ENCODE measurements at places on chromosomes 2 and 18.

DNA sequence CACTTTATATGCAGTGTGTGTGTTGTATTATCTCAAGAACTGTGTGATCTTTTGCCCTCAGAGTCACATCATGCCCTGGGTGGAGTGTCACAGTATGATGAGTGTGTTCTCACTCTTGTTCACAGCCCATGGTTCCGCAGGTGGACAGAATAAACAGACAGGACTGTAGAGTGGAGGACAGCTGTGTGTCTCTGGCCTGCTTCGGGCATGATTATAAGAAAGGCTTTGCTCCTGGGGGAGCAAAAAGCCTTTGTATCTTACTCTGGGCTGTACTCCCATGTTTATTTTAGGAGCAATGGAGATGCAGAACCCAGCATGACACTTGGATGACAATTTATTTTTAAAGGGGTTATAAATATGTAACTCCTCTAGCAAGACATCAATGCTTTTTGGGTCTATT lies 371.7 kb upstream of the MEX3C start:
- no peak for DNase-seq

GRCh38 chr2:206766057-206766930 lies 888 bp downstream of the FASTKD2 start:
- no peak for DNase-seq

DNA sequence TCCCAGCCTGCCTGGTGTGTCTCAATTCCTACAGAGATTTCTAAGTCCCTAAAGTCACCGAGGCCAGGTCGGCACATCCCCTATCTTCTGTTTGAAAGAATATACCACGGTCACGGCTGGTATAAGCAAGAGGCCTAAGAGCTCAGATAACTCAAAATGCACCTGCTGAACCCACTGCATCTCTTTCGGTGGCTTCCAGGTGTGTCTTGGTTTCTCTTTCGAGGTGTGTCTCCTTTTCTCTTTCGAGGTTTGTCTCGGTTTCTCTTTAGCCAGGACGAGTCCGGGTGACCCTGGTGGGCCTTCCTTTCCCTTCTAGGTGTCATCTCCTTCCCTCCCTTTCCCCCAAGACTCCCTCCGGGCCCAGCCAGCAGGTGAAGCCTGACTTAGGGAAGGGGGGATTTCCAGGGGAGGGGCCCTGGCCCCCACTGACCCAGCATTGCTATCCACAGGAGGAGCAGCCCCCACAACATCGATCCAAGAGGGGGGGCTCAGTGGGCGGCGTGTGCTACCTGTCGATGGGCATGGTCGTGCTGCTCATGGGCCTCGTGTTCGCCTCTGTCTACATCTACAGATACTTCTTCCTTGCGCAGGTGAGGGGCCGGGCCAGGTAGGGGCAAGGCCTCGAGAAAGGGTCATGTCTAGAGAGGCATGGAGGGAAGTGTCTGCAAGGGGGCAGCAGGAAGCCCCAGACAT lies 8.4 kb downstream of the ITM2C start:
- no peak for DNase-seq

- DNase-seq = no peak
These were observed 54.8 kb downstream of the FAM168B start for GRCh38 chr2:131038258-131039100.

DNA sequence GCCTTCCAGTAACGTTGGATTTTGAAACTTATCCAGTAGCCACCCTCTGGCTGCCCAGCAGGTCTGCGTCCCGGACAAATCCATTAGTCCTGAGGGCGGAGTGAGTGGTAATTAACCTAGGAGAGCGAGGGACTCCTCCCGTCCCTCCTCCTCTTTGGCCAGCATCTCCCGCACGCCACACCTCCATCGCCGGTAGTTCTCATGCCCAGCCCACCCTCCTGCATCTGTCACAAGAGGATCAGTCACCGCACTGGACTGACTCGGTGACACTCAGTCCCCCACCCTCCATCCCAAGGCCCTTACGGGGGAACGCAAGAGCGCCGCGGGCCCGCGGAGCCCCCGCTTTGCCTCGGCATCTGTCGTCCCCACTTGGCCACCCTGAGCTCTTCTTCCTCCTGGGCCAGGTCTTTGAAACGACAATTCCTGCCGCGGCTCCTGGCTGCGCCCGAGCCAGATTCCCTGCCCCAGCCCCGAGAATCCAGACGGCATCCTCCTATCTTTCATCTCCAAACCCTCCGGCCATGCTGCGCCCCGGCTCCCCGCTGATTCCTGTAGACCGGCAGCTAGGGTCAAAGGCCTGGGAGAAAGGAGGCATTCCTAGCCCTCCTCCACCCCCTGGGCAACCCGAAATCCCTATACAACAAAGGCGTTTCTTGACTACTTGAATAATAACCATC lies 77.5 kb downstream of the EIF2AK3 start:
- no peak for DNase-seq

DNA sequence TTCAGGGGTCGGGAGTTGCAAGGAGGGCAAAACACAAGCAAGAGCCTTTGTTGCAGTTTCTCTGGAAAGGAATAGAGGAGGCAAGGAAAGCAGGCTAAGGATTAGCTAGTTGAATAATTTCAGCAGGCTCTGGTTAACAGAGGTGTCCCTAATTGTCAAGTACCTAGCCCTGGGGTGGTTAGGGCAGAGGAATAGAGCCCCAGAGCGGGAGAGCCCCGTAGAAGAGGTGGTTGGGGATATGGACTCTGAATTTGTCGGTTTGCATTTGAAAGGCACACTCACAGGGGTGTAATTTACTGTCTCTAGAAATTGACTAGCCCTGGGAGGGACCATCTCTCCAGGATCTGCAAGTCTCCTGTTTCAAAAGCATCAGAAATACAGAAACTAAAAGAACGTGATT lies 1030.2 kb downstream of the TMEM182 start:
- no peak for DNase-seq

DNA sequence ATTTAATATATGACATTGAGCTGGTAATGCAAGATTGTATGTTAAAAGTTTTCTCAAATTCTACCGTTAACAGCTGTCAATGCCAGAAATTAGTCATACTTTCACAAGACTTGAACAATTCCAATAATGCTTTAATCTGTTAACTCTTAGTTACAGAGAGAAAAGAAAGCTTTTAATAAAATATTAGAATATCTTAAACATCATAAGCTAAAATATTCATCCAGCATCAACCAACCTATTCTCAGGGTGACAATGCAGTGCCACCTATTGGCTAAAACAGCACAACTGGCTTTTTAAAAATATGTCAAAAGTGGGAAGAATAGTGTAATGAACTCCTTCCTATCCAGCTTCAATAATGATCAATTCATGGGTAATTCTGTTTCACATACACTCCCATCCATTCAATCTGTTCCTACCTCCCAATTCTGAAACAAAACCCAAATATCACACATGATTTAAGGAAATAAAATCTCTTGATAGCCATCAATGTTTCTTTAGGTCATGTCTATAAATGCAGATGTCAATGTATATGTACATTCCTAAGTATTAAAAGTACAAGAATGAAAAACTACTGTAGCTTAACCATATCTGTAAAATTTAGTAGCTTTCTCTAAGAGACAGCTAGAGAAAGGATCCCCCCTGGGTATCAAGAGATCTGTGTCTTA lies 79.8 kb upstream of the CCDC141 start:
- DNase-seq = no peak

DNA sequence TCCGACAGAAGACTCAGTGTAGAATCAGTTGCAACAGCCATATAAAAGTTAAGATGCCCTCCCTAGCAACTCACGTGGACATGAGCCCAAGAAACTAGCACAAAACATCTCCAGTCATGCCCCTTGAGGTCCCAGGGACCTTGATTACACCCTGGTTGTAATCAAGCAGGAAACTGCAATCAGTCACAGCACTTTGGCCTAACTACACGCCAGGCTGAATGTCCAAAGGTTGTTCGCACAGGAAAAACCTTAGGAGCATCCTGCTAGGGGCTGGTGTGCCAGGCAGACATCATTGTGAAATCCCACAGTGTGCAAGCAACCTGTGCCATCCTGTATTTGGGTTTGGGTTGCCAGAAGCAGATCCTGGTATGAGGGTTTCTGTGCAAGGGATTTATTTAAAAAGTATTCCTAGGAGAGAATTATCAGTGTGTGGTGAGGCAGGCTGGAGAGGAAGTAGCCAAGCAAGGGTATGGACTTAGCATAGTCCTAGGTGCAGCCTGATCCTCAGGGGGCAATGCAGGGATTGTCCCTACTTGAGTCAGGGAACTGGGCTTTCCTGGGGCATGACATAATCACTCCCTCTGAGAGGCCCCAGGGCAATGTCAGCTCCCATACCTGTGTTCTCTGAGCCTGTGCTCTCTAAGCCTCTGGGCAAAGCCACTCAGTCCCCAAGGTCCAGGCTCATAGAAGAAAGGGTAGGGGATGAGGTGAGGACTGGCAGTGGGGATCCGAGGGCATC lies 17.8 kb upstream of the SULT1C2 start:
- DNase-seq = no peak

- DNase-seq = no peak
These were observed 11.0 kb upstream of the PTPN2 start for GRCh38 chr18:12895014-12895413.

GRCh38 chr2:19632403-19632991 lies 269.3 kb downstream of the TTC32 start:
- no peak for DNase-seq

DNA sequence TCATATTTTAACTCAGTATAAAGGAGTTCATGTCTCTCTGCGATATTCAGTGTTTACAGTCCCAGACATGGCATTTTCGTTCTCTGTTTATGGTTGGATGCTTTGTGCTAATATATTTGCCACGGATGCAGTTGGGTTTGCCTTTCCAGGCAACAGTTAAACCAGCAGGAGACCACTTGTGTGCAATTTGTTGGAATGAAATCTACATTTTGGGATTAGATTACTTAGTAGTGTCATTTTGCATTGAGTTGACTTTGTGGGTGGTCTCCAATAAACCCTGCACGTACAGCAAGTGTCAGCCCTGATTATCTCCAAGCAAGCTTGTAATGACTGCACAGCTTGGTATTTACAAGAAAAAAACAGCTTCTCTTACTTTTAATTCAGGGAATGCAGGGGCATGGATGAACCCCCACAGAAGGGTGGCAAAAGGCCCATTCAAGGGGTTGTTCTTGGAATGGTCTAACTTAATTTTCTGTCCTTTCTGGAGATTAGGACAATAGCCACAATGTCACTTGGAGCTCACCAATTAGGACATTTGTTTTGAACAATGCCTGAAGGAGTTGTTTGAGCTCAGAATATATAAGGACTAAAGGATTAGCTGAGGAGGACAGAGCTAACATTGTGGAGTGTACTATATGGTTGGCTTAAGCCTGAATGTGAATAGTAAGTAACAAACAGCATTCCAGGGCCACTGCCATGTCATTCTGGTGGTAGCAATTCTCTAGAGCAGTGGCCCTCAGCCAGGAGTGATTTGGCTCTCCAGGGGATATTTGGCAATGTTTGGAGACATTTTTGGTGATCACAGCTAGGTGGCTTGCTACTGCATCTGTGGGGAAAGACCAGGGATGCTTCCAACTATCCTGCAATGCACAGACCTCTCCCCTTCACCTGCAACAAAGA lies 121.5 kb downstream of the SLC4A3 start:
- no peak for DNase-seq

DNA sequence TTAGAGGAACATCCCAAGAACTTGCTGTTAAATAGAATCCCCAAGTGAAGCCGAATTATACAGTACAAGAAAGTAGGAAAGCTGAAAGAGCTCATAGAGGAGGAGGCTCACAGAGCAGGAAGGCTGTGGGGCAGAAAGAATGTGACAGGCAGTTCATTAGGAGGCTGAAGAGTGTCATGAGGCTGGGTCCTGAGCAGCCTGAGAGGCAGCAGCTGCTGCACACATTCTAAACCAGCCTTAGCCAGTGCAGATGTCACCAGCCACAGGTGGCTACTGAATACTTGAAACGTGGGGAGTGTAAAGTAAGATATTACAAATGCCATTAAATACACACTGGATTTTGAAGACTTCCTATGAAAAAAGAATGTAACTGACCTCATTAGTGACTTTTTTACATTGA lies 490.2 kb upstream of the KLHL29 start:
- no peak for DNase-seq

- DNase-seq = no peak
These were observed 949 bp downstream of the MYOM1 start for GRCh38 chr18:3218819-3219218.

DNA sequence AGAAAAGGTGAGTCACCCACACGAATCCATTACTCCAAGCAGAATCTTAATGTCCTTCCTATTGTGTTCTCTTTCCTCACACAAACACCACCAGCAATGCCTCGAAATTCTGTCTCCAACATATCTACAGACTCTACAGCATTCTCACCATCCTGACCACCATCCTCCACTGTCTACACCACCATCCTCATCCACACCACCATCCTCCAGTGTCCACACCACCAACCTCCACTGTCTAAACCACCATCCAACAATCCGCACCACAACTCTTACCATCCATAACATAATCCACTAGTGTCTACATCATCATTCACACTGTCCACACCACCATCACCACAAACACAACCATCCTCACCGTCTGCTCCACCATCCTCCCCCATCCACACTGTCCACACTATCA lies 121.6 kb upstream of the ALKAL2 start:
- no peak for DNase-seq

DNA sequence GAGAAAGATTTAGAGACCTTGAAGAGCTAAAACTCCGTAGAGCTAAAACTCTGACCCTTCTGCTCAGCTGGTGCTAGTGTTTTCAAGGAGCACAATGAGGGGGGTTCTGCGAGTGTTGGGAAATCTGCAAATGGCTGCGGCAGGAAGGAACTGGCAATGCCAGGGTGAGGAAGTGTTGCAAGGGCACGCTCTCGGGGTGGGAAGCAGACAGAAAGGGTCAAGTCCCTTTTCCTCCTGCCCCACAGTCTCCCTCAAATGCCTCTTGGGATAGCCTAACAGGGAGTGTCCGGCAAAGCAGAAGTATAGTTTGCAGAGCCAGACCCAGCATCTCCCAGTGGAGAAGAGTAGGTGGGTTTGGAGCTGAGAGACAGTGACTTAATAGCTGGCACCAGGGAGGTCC lies 60.5 kb downstream of the NCAPH start:
- DNase-seq = no peak

- no peak for DNase-seq
These were observed 65.2 kb downstream of the TMEM247 start for GRCh38 chr2:46544581-46544980.

DNA sequence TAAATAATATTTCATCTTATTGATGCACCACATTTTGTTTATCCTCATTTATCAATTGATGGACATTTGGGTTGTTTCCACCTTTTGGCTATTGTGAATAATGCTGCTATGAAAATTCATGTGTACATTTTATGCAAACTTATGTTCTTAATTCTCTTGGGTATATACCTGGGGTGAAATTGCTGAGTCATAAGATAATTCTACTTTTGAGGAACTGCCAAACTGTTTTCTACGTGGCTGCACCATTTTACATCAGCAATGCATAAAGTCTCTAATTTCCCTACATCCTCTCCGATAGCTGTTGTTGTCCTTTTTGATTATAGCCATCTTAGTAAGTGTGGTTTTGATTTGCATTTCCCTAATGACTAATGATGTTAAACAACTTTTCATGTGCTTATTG lies 116.5 kb upstream of the DLX2 start:
- DNase-seq = no peak

DNA sequence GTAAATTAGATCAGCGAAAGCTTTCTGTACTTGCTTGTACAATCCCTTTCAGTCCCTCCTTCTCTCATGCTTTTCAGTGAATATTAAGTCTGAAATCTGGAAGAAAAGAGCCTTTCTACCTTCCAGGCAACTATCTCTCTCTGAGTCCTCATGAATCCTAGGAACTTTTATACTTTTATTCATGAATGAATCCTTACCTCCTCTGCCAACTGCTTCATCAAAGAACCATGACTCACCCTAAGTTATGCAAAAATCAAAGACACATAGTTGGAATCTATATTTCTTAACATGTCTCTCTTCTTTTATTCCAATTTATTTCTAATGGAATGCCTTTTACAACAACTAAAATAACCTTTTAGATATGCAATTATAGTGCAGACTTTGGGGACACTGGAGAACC lies 394.2 kb downstream of the CLIP4 start:
- no peak for DNase-seq
